ENCODE measurements at places on chromosomes 5 and 9.
A peak's percentile ranks its signal among the peaks of the same experiment; 100 is the strongest.

DNA sequence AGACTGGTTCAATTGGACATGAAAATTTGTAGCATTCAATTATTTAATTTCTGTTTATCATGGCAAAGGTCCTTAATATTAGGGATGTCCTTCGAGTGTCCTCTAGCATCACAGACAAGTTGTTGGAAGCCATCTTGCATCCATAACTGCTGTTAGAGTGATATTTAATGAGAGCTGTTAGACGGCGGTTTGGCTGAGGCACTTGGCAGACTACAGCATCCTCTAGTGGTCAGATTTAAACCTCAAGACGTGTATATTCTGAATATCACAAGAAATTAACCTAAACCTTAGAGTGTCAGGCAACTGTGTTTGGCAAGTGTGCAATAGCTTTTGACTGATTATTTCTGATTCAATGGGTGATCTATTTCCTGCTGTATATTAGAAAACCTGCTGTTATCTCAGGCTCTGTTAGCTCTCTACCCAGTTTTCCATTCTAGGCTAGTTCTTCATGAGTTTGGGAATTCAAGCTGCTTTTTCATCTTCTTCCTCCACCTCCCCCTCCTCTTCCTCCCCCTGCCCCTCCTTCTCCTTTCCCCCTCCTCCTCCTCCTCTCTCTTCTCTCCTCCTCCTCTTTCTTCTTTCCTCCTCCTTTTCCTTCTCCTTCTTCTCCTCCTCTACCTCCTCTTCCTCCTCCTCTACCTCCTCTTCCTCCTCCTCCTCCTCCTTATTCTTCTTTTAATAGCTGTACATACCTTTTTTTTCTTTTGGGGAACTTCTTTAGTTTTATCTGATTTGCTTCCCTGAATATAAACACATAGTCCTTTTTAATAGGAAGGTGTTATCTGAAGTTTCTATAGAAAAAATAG lies 8.6 kb downstream of the SPINK1 start:
- peak; percentile 42 for DNase-seq

GRCh38 chr5:66113160-66113559 lies 30.9 kb upstream of the SREK1 start:
- no peak for DNase-seq

DNA sequence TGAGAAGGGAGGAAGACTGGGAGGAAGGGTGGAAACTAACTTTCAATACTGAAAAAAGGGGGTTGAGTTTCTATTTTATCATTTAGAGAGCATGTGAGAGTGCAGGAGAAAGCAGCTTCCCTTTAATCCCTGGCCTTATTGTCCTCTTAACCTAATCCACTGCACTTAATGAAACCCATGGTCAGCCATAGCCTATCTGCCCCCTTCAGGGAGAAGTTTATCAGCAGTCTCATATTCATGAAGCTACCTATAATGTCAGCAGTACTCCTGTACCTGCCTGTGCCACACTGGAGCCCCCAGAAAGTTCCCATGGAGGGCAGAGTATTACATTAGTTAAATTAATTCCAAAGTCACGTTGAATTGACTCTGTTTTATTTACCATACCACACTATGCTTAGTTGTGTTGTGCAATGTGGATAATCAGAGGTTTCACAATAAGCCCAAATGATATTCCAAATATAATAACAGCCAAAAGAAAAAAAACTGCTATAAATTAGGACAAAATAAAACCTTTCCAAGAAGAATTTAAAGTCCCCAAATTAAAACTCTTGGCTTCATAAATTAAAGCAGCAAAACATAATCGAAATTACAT lies 62.9 kb downstream of the MUSK start:
- no peak for DNase-seq

DNA sequence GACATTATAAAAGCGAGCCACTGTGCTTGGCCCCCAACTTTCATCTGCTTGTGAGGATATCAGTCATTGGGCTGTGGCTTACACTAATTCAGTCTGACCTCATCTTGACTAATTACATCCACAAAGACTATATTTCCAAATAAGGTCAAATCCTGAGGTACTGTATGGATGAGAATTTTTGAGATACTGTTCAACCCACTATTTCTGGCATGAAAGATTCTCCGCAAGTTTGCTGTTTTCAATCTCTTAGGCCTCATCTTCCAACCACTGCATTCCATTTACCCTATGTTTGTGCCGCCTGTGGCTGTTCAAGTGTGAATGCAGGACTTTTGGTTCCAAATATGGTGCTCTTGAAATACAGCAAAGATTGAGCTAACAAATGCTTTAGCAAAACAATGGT lies 400.9 kb upstream of the SGCD start:
- no peak for DNase-seq

DNA sequence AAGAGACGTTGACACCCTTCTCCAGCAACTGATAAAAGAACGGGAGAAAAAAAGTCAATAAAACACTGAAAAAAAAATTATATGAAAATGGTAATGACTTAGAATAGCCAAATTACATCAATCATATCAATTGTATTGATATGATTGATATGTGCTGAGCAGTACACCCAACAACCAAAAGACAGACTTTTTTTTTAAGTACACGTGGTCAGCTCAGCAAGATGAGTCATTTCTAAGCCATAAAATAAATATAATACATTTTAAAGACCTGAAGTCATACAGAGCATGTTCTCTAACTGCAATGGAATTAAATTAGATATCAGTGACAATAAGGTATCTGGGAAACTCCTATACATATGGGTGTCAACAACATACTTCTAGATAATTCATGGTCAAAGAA lies 30.9 kb upstream of the OLFM1 start:
- no peak for DNase-seq

DNA sequence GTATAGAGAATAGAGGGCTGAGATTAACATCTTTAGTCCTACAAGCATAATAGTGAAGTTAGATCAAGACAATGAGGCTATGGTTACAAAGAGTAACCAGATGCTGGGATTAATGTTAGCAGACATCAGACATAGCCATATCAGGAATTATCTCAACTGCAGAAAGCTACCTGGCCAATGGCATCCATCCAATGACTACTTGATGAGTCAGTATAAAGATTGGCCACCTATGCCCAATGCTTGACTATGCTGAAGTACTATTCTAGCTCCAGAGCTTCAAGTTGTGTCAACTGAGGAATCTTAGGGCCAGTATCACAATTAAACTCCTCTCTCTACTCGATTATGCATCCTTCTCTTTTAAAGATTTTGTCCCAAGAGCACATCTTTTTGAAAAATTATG lies 541.4 kb downstream of the PRELID2 start:
- no peak for DNase-seq

- DNase-seq = no peak
These were observed 37.1 kb upstream of the FAM169A start for GRCh38 chr5:74903165-74903787.

Measured in central memory CD8-positive, alpha-beta T cell (primary cell).